Peyer's patch (tissue), 4 donors: ENCODE measurements at places on chromosomes 4 and X.
A peak's percentile ranks its signal among the peaks of the same experiment; 100 is the strongest.

- DNase-seq, result no peak
Observed at GRCh38 chrX:30679369-30679768, 26.1 kb downstream of the GK start.

DNA sequence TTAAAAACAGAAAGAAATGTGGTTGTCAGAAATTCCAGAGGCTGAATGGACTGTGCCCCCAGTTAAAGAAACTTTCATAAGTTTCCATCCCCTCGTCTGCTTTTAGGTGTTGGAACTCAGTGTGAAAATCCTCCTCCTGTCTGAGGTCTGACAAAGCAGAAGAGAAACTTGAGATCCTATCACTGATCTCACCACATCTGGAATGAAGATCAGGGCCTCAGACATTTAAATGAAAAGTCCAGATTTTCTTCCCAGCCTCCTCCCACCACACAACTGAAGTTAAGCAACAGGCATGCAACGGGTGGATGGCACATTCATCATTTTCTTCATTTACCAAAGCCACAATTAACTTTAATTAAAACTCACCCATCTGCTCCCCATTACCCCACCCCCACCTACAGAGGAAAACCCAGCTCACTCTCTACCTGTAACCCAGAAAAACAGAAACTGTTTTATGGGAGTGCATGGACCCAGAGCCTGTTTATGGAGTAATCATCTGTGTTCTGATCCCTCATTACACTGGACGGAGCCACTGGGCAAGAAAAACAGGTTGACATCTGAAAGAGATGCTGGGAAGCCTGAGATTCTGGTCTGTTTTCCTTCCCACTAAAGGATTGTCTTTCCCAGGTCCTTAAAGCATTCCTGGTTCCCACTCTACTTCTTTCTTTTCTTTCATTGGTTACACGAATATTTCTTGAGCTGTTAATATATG lies 58.1 kb upstream of the HOPX start:
- no peak for DNase-seq

- no peak for DNase-seq
Observed at GRCh38 chrX:138765051-138765450, 53.5 kb upstream of the FGF13 start.

DNA sequence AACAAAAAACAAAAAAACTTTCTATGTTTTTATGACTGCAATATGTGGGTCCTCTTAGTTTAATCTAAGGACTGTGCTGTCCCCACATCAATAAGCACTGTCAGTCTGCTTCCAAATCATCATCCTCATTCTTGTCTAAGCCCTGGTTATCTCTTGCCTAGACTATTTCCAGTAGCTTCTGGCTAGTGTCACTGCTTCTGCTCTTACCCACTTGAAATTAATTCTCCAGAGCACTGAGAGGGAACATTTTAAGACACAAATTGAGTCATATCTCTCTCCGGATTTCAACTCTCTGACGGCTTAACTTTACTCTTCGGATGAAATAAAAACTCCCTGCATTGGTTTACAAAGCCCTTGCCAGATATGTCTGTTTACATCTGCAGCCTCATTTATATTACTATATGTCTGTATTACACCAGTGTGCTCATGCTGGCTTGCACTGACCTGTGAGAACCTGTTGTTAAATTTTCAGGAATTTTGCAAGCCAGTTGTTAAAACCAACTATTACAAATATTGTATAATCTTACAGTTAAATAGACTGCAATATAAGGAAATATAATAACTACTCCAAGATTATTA lies 345.9 kb downstream of the ADGRL3 start:
- no peak for DNase-seq

DNA sequence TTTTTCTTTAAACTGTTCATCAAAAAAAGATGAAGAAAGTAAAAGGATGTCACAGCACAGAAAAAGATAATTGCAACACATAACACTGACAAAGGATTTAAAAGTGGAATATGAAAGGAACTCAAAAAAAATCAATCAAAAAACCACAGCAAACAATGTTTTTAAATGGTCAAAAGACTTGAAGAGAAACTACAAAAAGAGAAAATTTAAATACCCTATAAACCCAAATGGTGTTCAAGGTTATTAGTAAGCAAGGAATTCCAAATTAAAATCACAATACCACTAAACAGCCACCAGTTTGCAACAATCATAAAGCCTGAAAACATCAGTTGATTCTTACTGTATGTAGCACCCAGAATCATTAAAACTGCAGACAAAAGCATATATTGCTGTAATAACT lies 36.5 kb upstream of the PCDH10 start:
- DNase-seq, result no peak

DNA sequence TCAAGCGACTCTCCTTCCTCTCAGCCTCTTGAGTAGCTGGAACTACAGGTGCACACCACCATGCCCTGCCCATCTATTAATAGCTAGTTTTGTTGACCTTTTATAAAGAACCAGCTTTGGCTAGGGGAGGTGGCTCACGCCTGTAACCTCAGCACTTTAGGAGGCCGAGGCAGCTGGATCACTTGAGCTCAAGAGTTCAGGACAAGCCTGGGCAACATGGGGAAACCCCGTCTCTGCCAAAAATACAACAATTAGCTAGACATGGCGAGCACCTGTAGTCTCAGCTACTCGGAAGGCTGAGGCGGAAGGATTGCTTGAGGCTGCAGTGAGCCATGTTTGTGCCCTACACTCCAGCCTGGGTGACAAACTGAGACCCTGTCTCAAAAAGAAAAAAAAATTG lies 2.7 kb downstream of the TKTL1 start:
- peak; percentile 54 for DNase-seq

- peak; percentile 64 for DNase-seq
Observed at GRCh38 chr4:123398066-123398852, 1.7 kb downstream of the SPRY1 start.

DNA sequence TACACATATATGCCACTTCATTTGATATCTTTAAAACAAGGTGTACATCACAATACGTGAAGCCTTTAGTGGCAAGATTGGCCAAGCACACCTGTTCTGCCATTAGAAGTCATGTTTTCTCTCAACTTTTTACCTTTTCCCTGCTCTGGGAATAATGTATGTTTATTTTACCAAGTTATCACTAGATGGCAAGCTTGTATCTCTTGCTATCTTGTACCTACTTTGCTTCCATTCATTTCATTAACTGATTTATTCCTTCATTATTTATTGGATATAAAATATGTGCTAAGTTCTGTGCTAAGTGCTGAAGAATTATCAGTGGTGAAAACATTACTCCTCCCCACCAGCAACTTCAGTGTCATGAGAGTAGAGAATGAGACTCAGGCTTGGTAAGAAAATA lies 245.5 kb downstream of the ANK2 start:
- no peak for DNase-seq

DNA sequence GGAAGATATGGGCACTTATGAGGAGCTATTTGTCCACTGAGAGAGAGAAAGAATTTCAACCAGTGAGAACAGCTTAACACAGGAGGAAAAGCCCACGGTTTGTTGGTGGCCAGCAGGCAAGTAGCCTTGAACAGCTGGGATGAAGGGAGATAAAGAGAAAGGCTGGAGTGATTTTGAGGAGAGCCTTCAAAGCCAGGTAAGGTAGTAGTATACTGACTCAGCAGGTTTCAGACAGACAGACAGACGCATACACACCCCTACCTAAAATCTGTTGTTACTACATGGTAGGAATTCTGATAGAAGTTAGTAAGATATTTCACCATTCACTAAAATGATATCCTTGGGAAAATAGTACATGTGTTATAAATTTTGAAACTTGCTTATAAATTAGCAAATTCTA lies 60.5 kb downstream of the SEC24D start:
- no peak for DNase-seq

GRCh38 chr4:16858275-16858752 lies 40.1 kb downstream of the LDB2 start:
- no peak for DNase-seq

DNA sequence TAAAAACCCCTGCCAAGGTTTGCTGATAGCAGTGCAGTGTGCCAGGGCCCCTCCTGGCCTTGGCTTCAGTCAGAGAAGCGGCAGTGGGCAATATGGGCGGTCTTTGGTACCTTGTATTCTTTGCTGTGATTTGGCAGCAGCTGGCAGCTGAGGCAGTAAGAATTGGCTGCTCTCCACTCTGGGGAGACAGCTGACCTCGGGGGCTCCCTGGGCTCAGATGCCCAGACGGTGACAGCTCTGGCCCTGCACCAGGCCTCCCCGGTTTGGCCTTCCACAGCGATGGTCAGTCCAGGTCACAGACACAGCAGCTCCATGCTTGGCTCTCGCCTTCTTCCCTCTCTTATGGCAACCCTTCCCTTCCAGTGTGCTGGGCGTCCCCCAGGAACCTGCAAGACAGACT lies 330.9 kb downstream of the BCOR start:
- DNase-seq, result no peak

DNA sequence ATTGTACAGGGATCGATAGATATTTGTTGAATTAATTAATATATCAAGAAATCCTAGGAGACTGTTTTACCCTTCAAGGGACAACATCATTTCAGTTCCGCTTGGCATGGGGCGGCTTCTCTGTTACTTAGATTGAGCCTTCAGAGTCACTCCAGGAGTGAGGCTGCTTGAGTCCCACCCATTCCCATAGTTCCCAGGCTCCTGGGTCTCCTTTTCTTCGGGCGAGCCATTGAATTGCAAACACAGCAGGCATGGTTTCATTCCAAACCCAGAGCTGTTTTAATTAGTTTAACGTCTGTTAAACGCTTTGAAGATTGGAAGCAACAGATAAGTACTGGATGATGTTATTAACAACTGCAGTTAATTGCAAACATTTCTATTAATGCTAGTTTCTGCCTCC lies 571 bp upstream of the EDA start:
- DNase-seq, result no peak

DNA sequence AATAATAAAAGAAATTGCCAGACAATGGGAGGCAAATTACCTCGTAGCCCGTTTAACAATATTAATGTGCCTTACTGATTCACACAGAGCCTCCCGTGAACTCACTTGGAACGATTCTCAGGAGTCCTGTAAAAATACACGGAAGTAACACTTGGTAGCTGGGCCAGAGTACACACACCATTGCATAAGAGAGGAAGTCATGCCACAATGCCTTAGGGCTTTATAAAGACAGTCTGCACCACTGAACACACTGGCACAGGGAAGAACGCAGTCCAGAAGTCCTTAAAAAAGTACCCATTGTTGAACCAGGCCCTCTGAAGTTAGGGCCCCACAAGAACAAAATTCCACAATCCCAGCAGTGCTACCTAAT lies 15.1 kb downstream of the SLC2A9 start:
- DNase-seq, result peak; percentile 87

DNA sequence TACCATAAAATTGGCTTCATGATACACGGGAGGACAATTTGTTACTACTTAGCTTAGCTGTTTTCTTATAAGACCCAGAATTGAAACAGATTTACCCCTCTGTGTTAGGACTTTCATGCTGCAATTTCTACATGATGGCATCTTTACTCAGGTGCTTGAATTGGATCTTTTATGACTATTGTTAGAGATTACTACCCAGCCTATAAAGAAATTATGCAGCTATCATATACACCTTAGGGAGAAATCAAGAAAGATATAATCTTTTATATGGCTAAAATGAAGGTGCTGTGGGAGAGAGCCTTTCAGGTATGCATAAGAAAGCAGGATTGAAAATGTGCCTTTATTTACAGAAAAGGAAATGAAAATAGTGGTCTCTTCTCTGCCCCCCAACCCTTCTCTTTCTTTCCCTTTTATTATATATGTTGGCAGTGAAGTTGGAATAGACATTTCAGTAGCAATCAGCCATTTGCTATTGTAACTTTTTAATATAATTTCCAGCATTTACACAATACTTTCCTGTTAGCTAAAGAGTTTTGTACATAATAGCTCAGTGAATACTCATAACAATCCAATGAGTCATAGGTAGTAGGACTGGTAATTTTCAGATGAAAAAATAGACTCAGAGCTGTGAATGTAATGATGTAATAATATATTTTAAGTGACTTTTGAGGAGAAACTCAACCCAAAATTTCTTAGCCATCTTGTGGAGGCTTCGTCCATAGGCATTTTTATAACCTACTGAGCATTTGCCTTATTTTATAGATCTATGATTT lies 311.8 kb downstream of the ADGRL3 start:
- DNase-seq, result no peak

DNA sequence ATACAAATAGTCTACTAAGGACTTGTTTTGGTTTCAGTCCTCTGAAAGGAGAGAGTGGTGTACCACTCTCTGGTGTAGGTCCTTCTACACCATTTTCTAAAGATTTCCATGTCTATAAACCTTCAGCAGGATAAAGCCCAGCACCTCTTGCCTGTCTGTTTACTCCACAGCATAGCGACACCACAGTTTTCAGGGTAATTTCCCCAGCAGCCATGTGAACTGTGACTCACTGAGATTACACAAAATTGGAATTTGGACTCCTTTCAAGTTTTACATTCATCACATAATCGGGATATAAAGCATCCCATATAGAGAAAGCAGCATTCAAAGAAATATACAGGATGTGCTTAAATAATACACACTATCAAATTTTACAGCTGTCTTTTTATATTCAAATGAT lies 229.6 kb downstream of the PRDM5 start:
- no peak for DNase-seq

DNA sequence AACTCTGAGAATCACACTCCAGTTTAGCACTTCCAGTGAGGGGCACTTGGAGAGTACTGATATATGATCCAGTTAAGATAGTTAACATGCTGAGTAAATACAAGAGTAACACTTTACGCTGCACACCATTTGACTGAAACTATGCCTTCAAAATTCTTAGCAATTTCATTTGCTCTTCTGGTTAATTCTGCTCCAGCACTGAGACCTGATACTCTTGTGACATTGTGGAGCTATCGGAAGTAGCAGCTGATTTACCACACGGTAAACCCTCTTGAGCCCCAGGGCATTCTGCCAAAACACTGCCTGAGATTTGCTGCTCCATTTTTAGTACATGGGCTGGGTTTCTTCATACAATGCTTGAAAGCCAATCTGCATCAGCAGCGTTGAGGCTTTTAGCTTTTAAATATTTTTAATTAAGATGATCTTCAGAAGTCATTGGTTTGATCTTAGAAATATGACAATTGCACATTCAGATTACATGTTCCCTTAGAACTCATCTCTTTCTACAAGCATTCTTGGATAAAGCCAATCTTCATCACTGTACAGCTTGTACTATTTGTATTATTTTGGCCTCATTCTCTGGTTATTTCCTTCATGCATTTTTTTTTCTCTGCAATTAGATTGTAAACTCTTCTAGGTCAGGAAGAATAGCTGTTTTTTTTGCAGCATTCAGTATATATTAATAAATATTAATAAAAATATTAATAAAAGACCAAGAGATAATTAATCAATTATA lies 67.8 kb upstream of the ETNPPL start:
- no peak for DNase-seq

DNA sequence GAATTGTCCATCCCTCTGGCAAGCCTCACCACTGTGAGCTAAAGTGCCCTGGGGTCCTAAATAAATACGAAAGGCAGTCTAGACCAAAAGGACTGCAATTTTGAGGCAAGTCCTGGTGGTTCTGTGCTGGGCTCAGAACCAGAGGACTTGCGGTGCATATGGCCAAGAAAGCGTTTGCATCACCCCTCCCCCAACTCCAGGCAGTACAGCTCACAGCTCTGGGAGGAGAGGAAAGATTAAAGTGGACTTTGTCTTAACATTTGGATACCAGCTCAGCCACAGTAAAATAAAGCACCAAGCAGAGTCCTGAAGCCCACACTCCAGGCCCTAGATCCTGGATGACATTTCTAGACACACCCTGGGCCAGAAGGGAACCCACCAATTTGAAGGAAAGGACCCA lies 24.9 kb downstream of the RNF128 start:
- no peak for DNase-seq
